Central memory CD8-positive, alpha-beta T cell (primary cell): ENCODE measurements at places on chromosomes 2 and 18.

DNA sequence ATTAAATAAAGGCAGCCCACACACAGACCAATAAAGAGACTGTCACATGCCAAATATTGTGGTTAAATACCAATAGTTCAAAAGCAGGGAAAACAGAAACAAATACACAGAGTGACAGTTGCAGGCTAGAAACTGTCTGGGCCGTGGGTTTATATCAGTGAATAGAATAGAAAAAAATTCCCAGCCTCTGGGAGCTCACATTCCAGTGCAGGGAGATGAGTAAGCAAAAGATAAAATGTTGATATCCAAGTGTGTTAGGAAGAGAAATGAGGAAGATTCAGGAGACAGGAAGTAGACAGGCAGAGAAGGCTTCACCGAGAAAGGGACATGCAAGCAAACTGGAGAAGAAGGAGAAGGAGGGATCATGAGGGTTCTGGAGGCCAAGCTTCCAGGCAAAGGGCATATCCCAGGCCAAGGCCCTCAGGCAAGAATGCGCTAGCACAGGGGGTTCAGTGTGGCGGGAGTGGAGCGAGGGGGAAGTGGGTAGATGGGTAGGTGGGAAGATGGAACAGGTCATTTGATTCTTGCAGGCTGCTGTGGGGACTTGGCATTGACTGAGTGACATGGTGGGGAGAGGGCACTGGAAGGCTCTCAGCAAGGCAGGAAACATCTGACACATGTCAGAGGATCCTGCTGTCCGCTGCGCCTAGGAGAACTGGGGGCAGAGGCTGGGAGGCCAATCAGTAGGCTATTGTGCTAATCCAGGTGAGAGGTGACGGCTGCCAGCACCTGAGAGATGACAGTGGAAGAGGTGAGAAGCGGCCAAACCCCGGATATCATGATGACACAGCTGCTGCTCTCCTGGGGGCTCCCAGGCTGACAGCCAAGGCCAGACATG, 89.2 kb downstream of the ZBTB7C start:
- DNase-seq, result no peak

DNA sequence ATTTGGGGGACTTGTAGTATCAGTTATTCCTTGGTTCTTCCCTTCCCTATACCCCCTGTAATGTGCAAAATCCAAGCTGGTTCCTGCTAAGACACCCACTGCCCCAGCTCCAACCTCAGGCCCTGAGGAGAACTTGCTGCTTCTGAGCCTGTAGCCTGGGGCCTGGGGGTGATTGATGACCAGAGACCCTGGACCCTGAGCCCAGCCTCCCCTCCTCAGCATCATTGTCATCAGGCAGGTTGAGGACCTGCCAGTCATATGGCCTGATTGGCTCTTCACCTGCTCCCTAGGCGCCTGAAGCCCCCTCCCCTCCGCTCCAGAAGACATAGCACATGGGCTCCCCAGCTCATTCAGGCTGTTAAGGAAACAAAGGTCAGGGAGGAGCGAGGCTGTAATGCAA, 73.8 kb upstream of the YWHAQ start:
- no peak for DNase-seq

DNA sequence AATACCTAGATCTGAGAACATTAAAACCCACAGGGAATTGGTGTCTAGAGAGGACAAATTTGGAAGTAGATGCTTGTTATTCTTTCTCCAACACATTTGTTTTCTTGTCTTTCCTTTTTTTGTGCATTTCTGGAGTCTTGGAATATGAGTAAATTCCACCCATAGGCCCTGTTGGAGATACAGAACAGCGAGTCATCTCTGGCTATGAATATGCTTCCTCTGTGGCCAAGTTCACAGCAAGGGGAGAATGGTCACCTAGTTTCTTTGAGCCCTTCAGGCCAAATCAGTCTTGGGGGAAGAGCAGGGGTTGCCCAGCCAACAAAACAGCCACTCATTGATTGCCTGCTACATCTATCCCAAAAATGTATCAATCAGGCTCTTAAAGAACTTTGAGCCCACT, 31.3 kb downstream of the SP140L start:
- DNase-seq, result no peak

- DNase-seq, result no peak
Measured at GRCh38 chr2:22930781-22931180, 454.2 kb upstream of the KLHL29 start.

DNA sequence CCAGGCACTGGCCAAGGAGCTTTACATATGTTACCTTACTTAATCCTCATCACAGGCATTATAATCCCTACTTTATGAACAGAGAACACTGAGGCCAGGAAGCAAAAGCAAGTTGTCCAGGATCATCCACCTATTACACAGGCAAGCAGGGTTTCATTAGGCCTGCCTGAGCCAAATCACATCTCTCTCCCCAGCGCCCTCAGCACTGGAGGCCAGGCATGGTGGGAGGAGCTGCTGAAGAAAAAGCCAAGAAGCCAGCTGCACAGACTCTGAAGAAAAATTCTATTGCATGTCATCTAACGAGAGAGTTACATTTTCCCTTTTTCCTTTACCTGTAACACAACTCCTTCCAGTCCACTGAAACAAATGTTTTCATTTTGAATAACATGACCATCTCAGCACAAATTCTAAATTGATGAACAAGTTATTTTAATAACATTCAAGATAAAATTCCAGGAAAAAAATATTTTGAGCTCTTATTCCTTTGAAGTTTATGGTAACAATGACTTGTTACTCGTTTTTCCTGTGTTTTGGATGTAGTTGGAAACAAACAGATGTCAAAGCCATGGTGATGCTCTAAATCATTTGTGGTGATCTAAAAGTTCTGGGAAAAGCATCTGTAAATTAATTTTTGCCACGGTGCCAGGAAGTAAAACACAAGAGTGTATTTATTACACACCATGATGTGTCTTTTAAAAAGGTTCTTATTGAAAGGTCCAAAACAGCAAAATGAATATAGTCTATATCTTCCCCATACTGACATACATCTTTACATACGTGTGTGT, 139.0 kb upstream of the ITGB6 start:
- DNase-seq, result no peak

- no peak for DNase-seq
Measured at GRCh38 chr2:65749545-65749944, 317.1 kb upstream of the SPRED2 start.

GRCh38 chr2:129877795-129878775, 101.4 kb upstream of the RAB6C start:
- DNase-seq, result no peak

GRCh38 chr2:154470376-154470775, 228.1 kb upstream of the KCNJ3 start:
- DNase-seq, result no peak

GRCh38 chr2:120904830-120905234, 169.2 kb downstream of the GLI2 start:
- no peak for DNase-seq

DNA sequence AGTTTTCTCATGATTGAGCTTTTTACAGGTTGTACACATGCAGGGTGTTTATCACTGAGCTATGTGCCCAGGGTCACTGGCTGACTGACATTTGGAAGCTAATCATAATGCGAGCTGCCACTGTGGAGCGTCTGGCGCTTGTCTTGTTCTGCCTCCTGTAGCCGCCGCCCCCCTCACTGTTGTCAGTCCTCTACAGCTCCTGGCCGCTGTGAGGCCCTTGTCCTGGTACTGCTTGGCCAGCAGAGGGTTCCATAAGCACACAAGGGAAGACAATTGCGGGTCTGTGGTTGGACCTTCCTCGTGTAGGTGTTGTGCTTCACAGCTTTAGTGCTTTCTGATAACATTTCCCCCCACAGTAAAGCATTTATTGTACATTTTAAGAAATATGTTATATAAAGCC, 105.6 kb upstream of the LDLRAD4 start:
- DNase-seq, result no peak

- DNase-seq, result no peak
Measured at GRCh38 chr2:11891671-11892440, 145.4 kb downstream of the LPIN1 start.

- DNase-seq, result no peak
Measured at GRCh38 chr2:164954954-164955701, at the start of gene SLC38A11. Gene SLC38A11, minus strand, starts transcription at chr2:164955525. Its CDS starts 278 bp downstream, at chr2:164955247.
